ENCODE measurements at places on chromosomes 12 and 14.

DNA sequence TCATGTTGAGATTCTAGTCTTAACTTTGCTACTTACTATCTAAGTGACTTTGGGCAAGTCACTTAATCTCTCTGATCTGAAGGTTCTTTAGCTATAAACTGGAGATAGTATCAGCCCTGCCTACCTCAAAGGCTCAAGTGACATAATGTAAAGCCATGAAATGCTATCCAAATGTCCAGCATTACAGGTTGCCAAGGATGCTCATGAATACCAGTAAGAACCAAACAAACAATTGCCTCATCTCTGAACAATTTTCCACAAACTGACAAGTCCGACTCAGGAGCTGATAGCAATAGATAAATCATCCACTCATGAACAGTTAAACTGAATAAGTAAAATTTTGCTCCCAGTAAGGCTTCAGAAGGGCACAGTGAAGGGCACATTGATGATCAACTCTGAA, 51.5 kb downstream of the LMNTD1 start:
- DNase-seq: no peak

DNA sequence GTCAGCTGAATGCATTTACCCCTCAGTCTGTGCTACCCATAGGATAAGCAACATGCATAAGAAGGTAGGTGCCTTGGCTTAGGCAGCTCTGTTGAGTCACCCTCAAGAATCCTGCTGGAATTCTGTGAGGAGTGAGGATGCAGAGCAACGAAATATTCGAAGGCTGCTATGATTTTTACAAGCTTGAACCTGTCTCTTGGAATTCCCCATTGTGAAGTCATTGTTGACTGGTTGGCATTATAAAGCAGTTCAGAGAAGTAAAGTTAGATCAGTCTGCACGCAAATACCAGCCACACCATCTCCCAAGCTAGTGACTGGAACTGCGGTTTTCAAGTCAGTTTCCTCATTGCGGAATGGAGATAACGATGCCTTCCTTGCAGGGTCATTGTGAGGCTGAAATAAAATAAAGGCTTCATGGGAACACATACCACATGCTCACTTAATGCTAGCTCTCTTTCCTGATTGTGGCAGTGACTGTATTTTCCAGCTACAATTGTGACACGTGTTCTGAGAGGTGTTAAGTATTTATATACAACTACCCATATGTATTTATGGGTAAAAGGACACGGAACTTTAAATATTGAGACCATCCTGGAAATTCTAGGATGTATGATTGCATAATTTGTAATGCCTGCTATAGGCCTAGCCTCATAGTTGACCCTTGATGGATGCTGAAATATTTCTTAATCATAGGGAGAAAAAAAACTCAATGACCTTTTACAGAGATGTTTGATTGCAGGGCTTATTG, 96.7 kb downstream of the ETV6 start:
- DNase-seq: no peak

- DNase-seq: no peak
These were observed 764 bp downstream of the DYNLL1 start for GRCh38 chr12:120496413-120497340.

DNA sequence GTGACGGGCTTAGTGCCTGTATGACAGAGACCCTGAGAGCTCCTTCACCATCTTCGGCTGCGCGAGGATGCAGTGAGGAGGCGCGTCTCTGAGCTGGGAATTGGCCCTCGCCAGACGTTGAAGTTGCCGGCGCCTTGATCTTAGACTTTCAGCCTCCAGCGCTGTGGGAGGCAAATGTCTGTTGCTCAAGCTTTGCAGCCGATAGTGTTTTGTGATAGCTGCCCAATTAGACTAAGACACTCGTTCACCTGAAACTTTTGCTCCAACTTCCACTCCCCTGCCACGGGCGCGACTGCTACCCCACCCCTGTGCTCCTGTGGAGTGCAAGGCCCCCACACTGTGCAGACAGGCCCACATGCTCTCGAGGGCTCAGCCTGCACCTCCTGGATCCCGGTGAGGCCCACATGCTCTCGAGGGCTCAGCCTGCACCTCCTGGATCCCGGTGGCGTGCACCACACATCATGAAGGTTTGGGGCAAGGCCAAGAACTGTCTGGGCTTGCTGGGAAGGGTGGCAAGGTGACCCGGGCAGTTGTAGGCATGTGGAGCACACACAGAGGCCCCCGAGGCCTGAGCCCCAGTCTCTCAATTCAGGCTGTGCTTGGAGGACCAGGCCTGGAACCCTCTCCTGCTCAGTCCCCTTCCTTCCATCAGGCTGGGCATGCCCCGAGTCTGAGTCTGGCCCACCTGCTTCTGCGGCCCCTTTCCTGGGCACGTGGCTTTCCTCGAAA, 324.6 kb downstream of the TMEM121 start:
- DNase-seq: no peak

- no peak for DNase-seq
These were observed 2.9 kb downstream of the PRPF40B start for GRCh38 chr12:49626169-49626835.

DNA sequence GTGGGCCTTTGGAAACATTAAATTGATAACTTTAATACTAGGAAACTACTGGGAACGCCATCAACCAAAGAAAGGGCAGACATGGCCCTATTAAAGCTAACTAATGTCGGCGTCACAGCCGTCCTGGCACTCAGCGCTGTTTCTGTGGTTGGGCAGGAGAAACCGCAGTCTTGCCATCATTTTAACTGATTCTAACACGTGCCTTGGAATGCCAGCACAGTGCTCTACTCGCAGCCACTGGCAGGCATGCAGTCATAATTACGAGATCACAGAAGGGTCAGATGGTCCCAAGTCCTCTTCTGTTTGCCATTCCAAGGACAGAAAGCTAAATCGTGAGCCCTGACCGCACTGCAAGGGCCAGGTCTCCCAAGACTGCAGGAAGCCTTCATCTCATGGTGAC, 75.2 kb downstream of the RIMBP2 start:
- DNase-seq: no peak

GRCh38 chr12:19085090-19085489, 44.4 kb upstream of the PLEKHA5 start:
- no peak for DNase-seq

DNA sequence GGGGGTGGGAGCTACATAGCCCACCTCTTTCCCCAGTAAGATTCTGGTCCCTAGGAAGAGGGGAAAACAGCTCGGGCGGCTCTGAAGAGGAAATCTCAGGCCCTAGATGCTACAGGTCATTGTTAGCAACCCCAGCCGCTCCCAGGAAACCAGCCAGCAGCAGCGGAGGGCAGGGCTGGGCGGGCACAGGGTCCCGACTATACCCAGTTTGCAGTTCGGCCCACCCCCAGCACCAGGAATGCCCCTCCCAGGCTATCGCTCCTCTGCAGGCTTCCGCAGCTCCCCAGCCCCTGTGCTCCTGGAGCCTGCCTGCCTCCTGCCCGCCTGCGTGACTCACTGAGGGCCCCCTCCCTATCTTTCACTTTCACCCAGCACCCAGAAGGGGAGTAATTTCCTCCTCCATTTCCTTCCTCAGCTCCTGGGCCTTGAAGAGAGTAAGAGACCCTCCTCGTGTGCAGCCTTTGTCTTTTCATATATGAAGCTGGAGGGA, 27.2 kb upstream of the PNMA1 start:
- no peak for DNase-seq

DNA sequence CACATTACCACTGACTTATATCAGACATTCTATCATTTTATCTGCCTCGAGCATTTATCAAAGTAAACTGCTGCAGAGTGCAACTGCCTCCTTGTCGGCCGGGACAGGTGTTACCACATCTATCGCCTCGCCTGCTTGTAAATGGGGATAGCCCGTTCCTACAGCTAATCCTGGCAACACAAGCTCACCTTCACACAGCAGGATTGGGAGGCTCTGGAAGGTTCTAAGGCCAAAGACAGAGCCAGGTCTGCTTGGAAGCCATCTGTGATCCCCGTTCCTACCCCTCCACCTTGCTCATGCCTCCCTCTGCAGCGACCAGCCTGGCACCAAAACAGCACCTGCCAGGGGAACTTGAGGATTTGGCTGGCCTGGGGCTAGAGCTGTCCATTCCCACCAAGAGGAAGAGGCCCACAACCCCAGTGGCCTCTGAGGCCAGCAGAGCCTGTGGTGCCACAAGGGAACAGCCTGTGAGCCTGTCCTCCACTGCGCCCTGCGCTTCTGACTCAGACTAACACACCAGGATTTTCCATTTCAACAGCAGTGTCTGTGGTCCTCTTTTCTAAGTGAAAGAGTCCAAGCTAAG, 114.8 kb upstream of the DIO3 start:
- no peak for DNase-seq

DNA sequence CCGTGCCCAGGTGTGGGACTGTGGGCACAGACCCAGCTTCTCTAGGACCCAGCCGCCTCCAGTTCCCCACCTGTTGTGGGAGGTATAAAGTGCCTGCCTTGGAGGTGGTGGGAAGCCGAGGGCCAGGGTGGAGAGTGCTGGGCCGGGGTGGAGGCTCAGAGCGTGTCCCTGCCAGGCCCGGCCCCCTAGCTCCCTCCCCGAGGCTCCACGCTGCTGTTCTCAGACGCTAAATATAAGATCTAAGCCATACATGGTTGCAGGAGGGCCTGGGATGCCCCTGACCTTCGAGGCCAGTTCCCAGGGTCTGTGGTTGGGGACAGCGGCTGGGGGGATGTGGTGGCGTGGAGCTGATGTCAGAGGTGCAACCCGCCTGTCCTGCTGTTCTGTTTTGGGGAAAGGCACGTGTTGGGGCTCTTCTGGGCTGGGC, 10.8 kb downstream of the INF2 start:
- no peak for DNase-seq

DNA sequence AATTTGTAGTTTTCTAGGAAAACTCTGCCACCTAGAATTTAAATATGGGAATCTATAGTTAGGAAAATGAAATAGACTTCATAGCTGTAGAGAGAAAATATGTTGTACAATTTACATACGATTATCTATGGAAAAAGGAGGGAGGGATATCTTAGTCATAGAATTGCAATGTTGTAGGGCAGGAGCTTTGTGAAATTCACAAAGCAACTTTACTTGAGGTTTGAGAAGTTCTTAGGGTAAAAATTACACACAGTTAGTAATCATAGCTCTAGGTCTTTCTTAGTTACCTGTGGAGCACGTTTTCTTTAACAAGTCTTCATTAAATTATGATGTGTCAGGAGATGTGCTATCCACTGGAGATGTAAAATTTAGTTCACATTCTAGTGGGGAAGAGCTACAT, 61.4 kb upstream of the DBX2 start:
- no peak for DNase-seq

GRCh38 chr14:20698018-20698329, 9.4 kb downstream of the ANG start:
- no peak for DNase-seq

GRCh38 chr14:89884761-89885160, 69.8 kb downstream of the EFCAB11 start:
- DNase-seq: no peak

- DNase-seq: no peak
These were observed 580 bp downstream of the KRT75 start for GRCh38 chr12:52433501-52434080.

GRCh38 chr14:23704890-23705289, 68.7 kb downstream of the DHRS2 start:
- DNase-seq: no peak

GRCh38 chr12:89448526-89448925, 76.1 kb downstream of the GALNT4 start:
- DNase-seq: no peak

DNA sequence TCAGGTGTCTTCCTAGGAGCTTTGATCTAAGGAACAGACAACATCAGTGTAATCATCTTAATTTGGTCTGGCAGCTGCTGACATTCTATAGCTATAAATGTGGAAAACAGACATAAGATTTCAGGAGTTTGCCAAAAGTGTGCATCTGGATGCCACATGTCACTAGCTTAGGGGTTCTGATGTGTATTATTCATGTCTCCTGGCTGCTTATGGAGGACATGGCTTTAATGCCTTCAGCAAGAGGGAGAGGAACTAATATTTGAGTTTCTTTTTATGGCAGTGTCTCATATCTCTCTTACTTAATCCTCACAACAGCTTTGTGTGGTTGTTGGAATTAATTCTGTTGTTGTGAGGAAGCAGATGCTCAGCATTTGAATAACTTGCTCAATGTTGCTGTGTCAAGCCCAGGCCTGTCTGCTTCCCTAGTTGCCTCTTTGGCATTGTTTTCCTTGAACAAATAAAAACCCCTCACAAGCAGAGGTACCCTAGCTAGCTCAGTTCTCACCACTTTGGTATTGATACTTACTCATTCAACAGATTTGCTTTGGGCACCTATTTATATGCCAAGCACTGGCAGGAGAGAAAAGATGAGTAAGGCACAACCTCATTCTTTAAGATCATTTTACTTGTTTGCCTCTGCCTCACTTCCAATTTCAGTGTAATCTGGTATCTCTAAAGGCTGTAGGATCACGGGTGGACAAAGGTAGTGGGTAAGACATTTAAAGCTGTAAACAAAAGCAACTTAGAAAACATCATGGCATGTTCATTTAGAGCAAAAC, 39.8 kb upstream of the EID3 start:
- DNase-seq: peak; percentile 88

DNA sequence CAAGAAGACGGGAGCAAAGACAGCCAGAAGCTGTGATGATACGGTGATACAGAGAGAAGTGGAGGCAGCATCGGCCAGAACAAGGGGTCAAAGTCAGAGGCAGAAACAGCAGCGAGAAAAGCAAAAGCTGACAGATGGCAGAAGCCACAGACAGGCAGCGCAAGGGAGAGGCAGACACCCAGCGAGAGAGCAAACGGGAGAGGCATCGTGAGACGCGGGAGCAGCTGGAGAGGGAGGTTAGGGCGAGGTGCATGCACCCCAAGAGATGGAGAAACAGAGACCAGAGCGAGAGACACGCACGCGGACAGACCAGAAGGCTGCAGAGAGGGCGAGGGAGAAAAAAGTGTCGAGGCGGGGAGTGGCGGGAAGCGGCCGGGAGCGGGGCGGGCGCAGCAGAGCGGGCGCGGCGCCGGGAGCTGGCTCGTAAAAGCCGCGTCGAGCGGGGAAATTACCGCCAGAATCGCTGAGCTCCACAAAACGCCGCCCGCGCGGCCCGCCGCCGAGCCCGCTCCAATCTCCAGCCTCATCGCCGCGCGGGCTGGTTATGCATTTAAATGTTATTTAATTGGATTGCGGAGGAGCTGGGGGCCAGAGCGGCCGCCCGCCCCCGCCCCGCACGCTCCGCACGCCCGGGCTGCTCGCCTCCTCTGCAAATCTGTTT, 15.6 kb downstream of the SMUG1 start:
- no peak for DNase-seq

GRCh38 chr12:97552410-97553121, 90.0 kb downstream of the RMST start:
- no peak for DNase-seq

DNA sequence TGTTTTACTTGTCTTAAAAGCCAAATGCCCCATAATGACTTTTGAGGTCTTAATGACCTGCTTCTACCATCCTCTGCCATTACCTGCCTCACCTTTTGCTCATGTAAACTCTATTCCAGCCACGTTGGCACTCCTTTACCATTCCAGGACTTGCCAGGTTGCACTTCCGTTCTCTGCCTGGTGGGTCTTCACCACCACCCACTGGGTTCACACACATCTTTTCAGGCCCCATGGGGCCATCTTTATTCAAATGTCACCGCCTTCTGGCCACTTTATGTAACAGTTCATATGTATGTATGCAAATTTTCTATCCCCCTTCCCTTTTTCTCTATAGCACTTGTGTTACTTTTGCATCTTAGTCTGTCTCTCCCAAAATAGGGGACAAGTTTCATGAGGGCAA, 57.7 kb downstream of the ATP2A2 start:
- no peak for DNase-seq

- no peak for DNase-seq
These were observed 236.3 kb upstream of the NAV3 start for GRCh38 chr12:77594366-77594765.

- no peak for DNase-seq
These were observed 161.3 kb upstream of the LMNTD1 start for GRCh38 chr12:25714198-25714984.

- no peak for DNase-seq
These were observed 168.6 kb downstream of the TMTC3 start for GRCh38 chr12:88310666-88311065.

GRCh38 chr12:124363353-124363965, 68.6 kb downstream of the RFLNA start:
- no peak for DNase-seq

Measured in fibroblast of skin of left biceps (primary cell).